MG63 (cell line): ENCODE measurements at places on chromosomes 12 and 14. TPM values are rescaled to one million over a fixed set of nuclear protein-coding genes. Genes with fewer than 3 reads are reported as not detected.

The PTPRB gene
- total RNA-seq = 0.27 and 1.1 TPM in 2 replicates

The CISTR gene
- not detected in 2 replicates for total RNA-seq

The TMEM117 gene
- 4.3 and 12.0 TPM in 2 replicates for total RNA-seq

DNA sequence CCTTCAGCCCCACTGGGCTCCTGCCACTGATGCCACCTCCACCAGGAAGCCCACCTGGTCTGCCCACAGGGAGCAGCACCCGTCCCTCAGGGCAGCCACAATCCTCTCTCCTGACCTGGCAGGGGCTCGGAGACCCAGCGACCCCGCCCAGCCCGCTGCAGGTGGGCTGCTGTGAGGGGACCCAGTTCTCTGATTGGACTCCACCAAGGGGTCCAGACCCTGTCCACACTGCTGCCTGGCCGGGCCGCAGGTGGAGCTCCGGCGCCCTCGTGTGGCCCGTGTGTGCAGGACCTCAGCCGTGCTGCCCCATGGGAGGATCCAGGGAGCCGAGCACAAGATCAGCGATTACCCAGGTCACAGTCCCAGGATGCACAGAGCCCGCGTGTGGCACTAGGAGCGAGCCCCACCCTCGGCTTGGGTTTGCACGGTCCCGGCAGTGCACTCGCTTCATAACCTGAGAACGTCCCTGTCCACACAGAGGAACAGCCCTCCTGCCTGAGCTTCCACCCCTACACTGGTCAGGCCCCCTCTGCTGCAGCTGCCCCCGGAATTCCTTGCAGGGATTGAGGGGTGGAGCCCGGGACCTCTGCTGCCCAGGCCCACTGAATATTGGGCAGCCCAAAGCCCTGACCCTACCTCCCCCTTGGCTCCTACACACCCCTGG lies 35.4 kb upstream of the TMEM179 start:
- DNase-seq = peak; percentile 38

DNA sequence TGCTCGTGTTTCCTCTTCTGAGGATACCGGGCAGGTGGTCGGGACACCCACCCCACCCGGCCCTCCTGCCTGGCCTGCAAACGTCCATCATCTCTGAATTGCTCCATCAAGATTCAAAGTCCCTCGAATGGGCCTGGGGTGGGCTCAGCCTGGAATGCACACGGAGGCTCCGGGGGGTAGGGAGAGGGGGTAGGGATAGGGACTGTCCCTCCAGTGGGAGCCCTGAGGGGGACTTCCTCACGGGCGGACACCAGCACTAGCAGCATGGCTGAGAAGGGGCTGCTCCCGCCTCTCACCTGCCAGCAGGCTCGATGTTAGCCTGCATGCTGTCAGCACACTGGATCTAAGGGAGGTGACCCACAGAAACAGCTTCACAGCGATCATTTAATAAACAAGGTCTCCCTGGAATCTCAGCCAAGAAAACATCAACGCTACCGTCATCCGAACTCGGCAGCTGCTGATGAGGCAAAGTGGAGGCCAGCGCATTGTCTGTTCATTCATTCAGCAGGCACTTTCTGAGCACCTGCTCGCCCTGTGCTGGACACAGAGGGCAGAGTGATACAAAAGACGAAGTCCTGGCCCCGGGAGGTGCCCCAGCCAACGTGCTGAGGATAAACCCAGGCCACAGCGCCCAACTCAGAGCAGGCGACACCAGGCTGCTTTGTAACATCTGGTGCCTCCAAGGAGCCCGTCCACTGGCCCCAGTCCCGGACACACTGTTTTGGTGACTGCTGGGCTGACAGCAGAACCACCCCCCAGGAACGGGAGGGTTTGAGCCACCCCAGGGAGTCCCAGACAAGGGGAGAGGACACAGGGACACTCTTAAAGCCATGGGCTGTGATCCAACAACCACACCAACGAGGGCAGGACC lies 6.3 kb downstream of the TMEM179 start:
- DNase-seq = no peak

DNA sequence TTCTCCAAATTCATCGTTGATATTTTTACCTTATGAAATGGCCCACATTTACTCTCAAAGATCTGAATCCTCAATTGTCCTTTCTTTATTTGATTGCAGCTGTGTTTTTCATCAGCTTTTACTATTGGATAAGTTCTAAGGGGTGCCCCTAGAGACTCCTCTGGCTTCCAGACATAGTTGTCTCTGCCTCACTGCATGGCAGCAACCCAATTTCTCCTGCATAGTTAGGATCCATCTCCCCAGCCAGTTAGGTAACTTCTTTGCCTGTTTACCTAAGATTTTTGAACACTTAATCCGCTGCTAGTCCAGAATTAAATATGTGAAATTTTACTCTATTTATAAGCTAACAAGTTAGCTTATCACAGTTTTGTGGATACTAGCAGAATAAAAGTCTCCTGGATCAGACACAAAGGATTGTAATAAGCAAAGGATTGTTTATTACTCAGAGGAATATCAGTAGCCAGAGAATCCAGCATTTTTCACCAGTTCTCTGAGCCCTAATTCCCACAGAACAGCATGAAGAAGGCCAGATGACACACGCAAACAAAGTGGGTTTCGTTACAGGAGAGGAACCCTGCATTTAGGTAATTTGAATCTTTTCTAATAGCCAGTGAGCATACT lies 101.1 kb downstream of the BBS10 start:
- DNase-seq = no peak

DNA sequence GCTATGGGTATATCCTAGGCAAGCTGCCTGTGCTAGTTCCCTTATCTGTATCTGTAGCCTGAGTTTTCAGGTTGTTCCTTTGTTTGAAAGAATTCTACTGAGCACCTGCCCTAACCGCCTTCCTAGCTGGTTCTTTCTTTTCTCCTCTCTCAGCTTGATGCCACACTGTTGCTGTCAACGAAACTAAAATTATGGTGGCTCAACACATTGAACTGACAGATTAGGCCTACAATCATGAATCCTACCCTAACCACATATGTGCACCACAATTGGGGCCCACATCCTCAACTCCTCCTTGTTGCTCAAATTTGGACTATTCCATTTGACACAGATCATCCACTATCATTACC lies 36.2 kb upstream of the RESF1 start:
- no peak for DNase-seq

DNA sequence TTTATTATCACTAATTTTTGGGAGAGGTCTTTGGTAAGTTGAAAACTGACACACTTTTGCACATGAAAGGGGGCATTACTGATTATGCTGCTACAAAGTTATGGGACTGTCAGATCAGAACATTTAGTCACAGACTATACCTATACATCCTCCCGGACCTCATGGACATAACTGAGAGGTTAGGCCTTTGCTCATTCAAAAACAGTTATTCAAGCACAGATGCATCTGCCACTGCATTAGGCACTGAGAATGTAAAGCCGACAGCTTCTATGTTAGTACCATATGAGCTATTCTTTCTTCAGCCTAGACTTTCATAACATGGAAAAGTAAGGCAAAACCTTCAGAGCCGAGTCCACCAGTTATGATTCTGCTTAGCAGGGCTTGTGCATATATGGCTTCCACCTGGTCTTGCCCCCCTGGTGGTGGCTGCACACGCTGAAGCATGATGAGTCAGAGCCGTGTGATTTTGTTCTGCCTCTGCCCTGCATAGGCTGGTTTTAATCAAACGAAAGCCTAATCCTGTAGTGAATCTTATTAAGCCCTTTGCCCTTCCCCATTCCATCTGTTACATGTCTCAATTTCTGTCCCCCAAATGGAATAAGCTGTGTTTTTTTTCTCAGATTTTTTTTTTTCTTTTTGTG lies 21.8 kb upstream of the RNU6-8 start:
- peak; percentile 17 for DNase-seq

- DNase-seq = no peak
Measured at GRCh38 chr12:101859664-101860607, 17.4 kb upstream of the DRAM1 start.

GRCh38 chr14:105840266-105841021 lies 314.1 kb downstream of the TMEM121 start:
- no peak for DNase-seq

- DNase-seq = no peak
Measured at GRCh38 chr12:10385166-10385613, 4.7 kb downstream of the KLRK1 start.
